ENCODE measurements at places on chromosomes 11 and 22.

- DNase-seq, result no peak
Observed at GRCh38 chr22:27420195-27420816, 381.2 kb downstream of the MN1 start.

DNA sequence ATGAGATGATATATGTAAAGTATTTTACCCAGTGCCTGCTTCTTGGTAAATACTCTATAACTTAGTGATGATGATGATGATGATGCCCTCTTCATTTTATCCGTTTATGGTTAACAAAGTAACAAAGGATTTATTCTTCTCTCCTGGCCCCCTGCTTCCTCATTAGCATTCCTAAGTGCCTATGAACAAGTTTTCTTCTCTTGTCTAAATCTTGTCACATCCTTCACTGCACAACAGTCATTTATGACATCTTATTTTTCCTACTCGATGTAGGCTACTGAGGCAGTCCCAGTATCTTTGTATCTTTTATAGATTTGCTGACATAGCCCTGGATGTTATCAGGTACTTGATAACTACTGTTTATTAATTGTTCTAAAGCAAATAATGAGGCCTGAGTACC lies 754.4 kb upstream of the ARHGAP42 start:
- no peak for DNase-seq

GRCh38 chr22:41091132-41092022 lies 1.0 kb upstream of the EP300 start:
- peak; percentile 93 for DNase-seq

DNA sequence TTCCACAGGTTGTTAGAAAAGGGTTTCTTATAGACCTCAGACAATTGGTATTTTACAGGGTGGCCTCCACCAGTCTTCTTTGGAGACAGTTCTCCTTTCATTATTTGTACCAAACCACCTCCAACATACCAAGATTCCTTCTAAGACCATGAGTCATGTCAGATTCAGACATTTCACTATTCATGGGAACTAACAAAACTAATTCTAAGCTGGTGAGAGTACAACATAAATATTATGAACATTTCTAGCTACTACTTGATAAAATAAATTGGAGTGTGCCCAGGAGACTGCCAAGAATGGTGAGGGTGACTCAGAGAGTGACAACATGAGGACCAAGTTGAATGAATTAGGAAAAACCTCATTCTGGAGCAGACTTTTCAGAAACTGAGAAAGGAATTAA lies 494.6 kb upstream of the LRRC4C start:
- DNase-seq, result no peak

GRCh38 chr22:39638958-39639357 lies 68.4 kb downstream of the CACNA1I start:
- DNase-seq, result no peak

DNA sequence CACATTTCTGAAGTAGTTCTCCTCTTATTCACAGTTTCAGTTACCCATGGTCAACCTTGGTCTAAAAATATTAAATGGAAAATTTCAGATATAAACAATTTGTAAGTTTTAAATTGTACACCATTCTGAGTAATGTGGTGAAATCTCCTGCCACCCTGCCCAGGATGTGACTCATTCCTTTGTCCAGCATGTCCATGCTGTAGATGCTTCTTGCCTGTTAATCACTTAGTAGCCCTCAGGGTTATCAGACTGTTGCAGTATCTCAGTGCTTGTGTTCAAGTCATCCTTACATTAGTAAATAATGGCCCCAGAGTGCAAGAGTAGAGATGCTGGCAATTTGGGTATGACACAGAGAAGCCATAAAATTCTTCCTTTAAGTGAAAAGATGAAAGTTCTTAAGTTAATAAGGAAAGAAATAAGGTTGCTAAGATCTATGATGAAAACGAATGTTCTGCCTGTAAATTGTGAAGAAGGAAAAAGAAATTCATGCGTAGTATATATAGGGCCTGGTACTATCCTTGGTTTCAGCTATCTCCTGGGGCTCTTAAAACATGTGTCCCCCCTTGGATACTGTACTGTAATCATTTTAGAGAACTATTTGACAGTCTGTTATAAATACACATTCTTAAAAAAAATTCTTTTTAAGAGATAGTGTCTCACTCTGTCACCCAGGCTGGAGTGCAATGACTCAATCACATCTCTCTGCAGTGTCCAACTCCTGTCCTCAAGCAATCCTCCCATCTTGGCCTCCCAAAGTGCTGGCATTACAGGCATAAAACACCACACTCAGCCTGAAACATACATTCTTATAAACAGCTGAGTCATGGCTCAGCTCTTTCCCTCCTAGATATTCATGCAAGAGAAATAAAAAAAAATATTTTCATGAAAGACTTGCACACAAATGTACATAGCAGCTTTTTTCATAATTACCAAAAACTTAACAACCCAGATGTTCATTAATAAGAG lies 31.3 kb downstream of the MTNR1B start:
- no peak for DNase-seq

DNA sequence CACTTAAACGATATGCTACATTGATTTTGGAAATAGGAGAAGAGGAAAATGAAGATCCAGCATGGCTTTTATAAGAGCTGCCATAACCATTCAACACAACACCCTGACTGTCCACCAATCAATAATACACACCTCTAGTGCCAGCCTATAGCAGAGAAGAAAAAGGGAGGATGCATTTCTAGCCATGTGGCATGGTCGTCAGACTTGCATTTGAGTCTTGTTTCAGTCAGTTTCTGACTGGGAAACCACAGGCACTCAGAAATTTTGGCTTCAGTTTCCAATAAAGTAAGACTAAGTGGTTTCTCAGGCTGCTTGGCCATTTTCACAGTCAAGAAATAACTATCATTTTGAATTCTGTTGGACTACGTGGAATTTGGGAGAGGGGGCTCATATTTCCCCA lies 523.5 kb upstream of the LRRC4C start:
- no peak for DNase-seq

- DNase-seq, result peak; percentile 42
Observed at GRCh38 chr22:21650823-21651520, 8.9 kb downstream of the SDF2L1 start.

- no peak for DNase-seq
Observed at GRCh38 chr11:11733246-11733747, 108.5 kb upstream of the USP47 start.

DNA sequence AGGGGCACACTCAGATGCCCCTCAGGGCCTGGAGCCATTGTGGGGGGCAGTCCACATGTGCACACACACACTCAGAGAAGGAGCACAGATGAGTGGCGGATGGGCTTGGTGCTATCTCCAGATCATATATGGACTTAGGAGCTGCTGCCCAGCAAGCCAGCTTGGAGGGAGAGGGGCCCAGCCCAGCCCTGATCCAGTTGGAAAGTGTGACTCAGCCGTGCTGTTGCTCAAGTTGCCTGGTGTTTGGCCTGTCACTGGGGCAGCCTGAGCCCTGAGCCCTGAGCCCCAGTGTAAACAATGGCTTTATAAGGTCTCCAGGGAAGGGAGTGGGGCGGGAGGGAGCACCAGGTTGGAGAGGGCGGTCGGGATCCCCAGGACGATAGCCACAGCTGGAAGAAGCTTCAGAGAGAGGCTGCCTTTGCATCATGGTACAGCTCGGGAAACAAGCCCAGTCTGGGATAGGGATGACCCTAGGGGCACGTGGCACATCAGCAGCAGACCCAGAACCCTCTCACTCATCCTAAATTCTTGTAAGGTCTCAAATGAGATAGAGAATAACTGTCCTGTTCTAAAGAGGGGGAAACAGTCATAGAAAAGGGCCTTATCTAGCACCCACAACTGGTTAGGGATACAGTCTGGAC lies 4.8 kb downstream of the SELENOM start:
- no peak for DNase-seq

GRCh38 chr11:85475660-85476517 lies 151.3 kb downstream of the DLG2 start:
- no peak for DNase-seq

DNA sequence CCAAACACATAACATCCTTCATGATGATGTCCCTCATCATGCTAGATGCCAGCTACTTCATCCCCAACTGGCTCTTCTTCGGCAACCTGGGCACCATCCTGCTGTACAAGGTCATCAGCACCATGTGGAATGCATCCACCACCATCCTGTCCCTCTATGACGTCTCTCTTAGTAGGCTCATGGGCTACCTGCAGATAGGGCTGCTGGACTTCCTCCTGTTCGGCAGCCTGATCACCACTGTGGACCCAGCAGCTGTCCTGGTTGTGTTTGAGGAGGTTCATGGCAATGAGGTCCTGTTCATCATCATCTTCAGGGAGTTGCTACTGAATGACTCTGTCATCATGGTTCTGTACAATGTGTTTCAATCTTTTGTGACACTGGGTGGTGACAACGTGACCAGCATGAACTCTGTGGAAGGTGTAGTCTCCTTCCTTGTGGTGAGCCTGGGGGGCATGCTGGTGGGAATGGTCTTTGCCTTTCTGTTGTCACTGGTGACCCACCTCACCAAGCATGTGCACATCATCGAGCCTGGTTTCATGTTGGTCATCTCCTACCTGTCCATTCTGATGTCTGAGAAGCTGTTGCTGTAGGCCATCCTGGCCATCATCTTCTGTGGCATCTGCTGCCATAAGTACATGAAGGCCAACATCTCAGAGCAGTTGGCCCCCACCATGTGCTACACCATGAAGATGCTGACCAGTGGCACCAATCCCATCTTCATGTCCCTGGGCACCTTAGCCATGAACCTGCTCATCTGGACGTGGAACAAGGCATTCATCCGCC lies 120.7 kb upstream of the SERPIND1 start:
- DNase-seq, result no peak

DNA sequence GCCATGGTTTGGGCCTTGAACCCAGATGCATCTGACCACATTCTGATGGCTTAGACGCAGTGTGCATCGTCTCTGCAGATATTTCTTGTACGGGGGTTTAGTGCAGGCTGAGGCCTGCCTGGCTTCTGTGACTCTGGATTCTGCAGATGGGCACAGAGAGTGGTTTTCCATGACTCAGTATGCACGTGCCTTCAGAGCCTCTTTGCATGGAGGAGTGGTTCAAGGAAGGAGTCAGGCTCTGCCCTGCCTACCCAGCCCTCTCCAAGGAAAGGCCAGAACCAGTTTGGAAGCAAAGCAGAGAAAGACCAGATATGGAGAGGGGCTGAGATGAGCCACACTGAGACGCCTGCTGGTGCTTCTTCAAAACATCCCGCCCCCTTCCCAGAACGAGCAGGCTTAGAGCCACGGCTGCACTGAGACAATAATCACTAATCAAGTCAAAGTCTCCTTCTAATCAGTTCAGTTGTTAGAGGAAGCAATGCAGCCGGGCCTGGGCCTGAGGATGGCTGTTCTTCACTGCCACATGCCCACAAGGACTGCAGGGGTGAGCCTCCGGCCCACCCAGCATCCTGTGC lies 308.9 kb downstream of the NXPE2 start:
- DNase-seq, result no peak
